Astrocyte (in vitro differentiated cells and primary cell): ENCODE measurements at places on chromosomes 16 and 17.
A peak's percentile ranks its signal among the peaks of the same experiment; 100 is the strongest.

DNA sequence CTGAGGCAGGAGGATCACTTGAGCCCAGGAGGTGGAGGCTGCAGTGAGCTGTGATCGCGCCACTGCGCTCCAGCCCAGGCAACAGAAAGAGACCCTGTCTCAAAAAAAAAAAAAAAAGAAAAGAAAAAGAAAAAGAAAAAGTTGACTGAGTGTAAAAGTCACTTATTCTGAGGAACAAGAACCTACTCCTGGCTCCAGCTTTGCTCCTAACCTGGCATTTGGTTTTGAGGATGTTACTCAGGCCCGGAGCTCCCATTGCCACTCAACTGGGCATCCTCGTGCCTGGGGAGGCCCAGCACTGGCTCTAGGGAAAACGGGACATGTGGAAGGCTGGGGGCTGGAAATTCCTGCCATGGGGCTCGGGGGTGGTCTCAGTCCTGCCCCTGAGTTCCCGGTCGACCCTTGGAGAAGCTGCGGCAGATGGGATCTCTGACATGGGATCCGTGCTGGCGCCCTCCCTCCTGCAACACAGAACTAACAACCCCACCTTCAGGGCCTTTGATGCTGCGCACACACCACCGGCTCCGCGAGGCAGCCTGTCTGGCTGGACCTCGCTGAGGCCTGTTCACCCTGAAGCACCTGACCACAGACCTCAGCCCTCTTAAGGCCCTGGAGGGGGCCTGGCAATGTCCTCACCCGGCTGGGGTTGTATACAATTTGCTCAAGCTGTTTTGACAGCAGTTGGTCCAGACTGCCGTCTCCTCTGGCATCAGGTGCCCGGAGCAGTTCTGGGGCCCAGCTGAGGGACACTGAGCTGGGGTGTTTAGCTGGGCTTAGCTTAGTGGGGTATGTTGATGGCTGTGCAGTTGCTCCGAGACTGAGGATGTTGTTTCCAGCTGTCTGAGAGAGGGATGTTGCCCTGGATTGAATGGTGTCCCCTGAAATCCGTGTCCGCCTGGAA, 12.3 kb downstream of the CD7 start:
- no peak for DNase-seq

- DNase-seq, result no peak
These were observed 5.5 kb downstream of the C16orf96 start for GRCh38 chr16:4561596-4561995.

DNA sequence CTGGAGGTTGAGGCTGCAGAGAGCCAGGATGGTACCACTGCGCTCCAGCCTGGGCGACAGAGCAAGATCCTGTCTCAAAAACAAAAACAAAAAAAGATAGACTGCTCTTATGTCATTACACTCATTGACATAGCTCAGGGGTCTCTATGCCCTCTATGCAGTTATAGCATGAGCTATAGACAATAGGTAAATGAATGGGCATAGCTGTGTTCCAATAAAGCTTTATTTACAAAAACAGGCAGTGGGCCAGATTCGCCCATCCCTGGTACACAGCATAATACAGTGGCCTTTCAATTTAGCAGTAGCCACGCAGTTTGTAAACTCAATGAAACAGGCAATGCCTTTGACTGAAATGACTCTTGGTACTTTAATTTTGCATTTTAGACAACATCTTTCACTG, 51.5 kb downstream of the XYLT1 start:
- DNase-seq, result no peak

DNA sequence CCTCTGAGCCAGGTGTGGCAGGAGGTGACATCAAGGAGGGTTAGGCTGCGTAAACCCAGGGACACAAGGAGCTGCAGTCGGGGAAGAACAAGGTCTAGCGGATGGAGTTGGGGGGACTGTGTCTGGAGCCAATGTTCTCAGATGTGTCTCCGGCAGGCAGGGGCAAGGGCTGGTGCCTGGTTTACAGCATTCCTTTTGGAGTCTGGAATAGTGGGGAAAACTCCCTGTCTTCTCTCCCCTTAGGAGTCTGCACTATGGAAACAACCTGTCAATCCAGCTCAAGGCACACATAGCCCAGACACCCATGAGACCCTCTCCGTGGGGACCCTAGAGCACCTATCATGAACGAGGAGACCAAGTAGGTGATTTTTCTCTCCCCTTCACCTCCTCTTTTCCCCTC, 27.5 kb downstream of the NLRC5 start:
- DNase-seq, result no peak

DNA sequence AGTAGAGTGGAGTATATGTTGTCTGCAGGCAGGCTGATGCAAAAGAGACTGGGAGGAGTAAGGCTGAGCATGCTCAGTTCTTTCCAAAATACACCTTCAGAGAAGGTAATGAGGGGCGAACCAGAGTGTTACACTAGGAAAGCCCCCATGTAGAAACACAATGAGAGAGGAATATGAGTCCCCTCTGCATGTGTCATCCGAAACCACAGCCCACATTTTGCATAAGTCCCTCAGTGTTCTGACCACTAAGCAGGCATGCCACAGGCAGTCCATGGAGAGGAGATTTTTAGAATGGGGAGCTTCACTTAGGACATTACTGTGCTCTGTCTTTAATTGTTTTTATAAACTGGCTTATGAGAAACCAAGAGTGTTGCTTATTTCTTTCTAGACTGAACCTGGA, 32.0 kb downstream of the SLC6A2 start:
- no peak for DNase-seq

GRCh38 chr16:11201498-11202259, 54.3 kb downstream of the SOCS1 start:
- DNase-seq, result peak; percentile 88

- no peak for DNase-seq
These were observed 6.8 kb downstream of the FBXL19 start for GRCh38 chr16:30930160-30930571.

DNA sequence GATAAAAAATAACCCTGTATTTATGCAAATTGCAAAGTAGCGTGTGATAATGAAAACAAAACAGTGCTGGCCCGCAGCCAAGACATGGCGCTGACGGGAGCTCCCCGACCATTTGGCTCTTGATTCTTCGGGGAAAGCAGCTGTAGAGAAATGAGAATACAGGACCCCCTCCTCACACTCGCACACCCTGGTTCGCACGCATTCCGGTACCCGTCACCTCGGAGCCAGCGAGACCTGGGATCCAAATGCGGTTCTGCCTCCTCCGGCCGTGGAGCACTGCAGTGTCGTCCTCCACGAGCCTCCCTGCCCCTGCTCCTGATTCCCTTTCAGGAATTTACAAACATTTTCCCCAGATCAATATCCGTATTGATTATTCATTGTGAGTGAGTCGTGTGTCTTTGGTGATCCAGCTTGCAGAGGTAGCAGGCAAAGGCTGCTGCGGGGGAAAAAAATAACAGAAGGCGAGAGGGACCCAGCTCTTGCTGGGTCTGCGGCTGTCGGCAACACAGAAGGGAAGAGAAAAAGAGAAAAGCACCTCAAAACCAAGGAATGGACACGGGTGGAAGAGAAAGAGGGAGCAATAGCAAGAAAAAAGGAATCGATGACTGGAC, 184.1 kb upstream of the ZFHX3 start:
- DNase-seq, result peak; percentile 6

GRCh38 chr17:60372790-60373483, 19.0 kb downstream of the USP32 start:
- peak; percentile 80 for DNase-seq

- no peak for DNase-seq
These were observed 5.4 kb downstream of the DNAJA3 start for GRCh38 chr16:4431023-4431422.

GRCh38 chr17:72474719-72475477, 354.1 kb downstream of the SOX9 start:
- no peak for DNase-seq

DNA sequence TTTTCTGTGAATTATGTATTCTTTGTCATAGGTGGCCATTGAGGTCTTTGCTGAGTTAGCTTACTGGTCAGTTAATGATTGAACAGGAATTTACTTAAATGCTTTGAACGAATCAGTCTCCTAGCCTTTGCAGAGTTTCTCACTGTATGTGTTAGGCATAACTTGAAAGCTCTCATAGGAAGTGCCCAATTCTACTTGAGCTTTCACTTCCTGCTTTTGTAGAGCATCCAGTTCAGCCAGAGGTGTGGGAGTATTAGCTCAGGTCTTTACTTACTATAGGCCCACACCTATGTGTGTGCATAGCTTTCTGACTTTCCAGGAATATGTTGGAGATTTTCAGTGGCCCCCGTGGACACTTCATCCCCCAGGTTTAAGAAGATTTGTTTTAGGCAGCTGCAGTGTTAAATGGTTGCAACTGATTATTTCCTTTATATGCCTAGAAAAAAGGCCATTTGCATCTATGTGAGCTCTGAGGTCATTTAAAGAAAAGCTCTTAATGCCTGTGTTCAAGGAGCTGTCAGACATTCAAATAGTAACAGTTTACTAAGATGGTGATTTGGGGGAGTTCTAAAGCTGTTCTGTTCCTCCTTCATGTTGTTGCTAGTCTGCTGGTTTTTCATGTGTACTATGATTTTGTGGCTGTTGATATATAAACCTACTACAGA, 62.3 kb downstream of the PHKB start:
- no peak for DNase-seq

GRCh38 chr17:7897773-7898172, 9.2 kb downstream of the CHD3 start:
- no peak for DNase-seq

- DNase-seq, result peak; percentile 85
These were observed 9.4 kb downstream of the MAP3K14 start for GRCh38 chr17:45307290-45308015.

DNA sequence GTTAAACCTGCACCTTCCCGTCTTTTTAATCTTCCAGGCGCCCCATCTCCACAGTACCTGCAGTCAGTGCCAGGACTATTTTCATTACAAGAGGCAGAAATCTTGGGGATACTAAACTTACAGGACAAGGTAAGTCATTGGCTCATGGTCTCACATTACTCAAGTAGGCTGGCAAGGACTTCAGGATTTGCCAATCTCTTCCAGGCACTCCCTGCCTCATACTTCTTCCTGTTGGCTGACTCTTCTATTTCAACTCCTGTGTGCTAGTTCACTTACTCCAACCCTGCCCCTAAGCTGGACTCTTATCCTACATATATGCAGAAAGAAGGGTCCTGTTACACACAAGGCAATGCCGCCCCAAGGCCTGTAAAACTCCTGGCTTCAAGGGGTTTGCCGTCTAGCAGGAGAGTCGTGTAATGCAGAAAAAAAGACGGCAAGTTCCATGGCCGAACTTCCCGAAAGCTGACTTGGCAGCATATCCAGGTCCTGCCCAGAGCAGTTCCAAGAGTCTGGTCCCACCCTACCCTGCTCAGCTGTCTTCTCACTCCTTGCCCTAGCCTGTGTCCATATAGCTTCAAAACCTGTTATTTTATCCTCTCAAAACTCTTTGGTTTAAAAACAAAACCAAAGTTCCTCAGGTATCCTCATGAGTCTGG, 14.8 kb downstream of the ERN1 start:
- DNase-seq, result no peak

DNA sequence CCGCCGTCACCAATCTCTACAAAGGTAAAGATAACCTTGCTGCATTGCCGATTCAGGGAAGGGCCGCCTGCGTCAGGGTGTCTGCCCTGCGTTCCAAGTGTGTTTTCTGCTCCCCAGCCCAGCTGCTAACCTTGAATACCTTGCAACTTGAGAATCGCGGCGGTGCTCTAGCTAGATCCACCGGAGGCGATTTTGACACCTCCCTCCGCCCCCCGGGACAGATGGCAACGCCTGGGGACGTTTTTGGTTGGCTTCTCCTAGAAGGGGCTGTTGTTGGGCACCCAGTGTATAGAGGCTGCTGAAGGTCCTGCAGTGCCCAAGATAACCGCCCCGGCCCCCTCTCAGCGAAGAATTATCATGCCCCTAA, 1.5 kb downstream of the HAPSTR1 start:
- DNase-seq, result no peak

DNA sequence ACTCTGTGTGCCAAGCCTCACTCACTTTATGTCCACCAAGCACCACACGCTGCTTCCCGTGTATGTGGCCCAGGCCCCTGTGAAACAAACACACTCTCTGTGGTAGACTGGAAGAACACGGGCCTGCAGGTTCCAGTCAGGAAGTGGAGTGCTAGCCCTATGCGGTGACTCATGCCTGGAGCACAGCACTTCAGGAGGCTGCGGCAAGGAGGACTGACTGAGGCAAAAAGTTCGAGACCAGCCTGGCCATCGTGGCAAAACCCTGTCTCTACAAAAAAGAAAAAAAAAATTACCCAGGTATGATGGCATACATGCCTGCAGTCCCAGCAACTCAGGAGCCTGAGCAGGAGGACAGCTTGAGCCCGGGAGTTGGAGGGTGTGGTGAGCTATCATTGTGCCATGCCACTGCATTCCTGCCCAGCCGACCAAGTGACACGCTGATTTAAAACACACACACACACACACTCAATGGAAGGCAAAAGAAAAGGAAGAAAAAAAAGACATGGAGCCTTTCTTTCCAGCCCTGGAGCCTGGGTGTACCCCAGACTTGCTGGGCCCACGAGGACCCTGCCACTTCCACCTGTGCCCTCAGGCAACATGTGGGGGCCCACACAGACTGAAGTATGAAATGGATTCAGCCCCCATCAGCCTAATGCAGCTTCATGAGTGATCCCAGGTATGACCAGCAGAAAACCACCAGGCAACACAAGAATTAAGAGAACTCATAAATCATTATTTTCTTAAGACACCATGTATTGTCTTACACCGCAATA, 126.6 kb downstream of the ANKRD11 start:
- peak; percentile 79 for DNase-seq

DNA sequence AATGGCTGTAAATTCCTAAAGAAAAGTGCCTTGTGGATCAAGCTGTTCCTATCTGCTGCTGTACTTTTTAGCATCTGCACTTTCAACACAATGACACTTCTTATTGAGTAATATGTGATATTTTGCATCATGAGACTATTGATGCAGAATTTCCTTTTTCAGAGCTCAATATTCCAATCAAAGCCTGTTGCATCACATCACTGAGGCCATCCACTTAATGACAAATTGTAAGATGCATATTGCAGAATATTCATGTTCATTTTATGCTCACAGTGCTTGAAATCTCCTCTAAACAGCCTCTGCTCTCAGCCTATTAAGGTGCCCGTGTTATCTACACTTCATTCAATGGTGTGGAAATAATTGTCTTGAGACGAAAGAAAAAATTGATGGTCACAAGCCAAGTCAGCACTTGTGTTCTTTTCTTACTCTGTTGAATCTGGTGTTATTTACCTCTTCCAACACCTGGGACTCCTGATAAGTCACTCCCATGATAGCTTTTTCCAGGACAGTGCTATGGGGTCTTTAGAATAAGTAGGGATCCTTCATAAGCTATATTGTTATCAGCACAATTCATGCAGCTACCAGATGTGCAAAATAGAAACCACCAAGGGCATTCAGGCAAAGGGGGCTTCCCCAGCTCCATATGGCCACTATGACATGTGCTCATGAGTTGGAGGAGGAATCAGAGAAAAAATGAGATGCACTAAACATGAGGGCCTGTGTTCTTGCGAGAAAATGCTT, 9.3 kb upstream of the SKAP1 start:
- DNase-seq, result no peak

- DNase-seq, result no peak
These were observed 21.8 kb upstream of the PRM1 start for GRCh38 chr16:11302977-11303376.

GRCh38 chr17:42347198-42347597, 41.0 kb downstream of the STAT3 start:
- DNase-seq, result peak; percentile 85
